ENCODE measurements at places on chromosomes 7 and 10.

DNA sequence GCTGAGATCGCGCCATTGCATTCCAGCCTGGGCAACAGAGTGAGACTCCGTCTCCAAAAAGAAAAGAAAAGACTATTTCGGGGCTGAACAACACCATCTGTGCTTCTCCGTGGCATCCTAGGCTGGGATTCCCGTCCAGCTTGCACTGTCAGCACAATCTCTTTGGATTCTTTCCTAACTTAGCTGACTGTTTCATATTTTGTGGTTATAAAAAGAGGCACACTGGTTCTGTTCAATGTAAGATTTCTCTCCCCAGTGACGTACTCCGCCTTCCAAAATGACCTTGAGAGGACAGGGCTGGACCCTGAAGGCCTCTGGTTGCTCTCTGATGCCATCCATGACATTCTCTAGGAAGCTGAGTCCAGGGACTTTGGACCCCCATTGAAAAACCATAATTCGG, 8.8 kb downstream of the ZNHIT1 start:
- no peak for DNase-seq

GRCh38 chr7:102890971-102891692, 21.7 kb upstream of the LRRC17 start:
- no peak for DNase-seq

DNA sequence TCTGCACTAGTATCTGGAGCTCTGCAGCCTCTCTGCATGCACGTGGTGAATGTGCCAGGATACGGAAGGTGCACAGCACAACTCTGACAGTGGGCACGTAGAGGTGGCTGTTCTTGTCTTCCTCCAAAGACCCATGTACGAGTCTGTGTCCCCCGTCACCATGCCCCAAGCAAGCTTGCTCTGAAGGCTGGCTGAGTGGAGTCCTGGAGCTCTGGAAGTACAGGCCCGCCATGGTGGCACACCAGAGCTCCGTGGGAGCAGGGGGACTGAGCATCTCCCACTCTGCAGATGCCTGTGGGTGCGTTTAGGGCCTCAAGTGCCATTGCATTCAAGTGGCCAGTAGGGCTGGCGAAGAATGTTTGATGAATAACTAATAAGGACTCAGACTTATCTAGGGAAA, 17.1 kb downstream of the BCCIP start:
- no peak for DNase-seq

GRCh38 chr10:1020460-1020859, 5.2 kb downstream of the IDI2 start:
- DNase-seq, result no peak

- DNase-seq, result no peak
Observed at GRCh38 chr7:120869700-120870099, 11.8 kb upstream of the TSPAN12 start.

DNA sequence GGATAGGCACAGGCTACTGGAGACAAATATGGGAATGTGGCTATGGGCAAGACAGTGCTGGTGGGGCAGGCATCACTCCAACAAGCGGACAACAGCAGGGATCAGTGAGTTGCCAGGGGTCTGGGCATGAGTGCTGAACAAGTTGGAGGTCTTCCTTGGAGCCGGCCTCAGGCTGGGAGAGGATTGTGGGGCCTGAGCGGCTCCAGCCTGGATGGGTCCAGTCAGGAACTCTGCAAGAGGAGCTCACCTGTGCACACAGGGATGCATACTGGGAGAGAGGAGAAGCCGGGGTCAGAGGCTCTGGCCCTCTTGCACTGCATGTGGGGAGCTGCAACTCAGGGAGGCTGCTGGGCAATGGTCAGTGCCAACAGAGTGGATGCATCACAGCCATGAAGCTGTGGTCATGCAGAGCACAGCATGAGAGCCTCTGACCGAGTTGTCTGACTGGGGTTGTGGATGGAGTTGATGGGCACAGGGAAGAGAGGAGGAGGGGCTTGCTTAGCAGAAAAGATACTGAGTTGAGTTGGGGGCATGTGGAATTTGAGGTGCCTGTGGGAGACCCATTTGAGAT, 204.0 kb upstream of the ZNF32 start:
- no peak for DNase-seq

- DNase-seq, result peak; percentile 14
Observed at GRCh38 chr7:112422842-112423496, 27.3 kb upstream of the IFRD1 start.

- DNase-seq, result no peak
Observed at GRCh38 chr7:28749638-28750037, 208.5 kb downstream of the TRIL start.

DNA sequence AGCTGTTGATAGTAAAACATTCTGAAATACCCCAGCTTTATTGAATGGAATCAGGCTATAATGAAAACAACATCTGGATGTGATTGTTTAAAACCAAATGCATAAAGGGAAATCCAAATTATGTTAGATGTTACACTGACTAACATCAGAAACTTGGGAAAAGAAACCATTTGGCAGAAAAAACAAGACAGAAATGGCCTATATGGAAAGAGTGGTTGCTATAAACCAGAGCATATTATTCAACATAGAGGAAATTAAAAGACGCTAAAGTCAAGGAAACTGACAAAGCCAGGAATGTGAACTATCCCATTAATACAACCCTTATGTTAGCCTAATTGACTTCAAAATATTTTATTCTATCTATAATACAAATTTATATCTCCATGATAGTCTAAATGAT, 53.0 kb upstream of the CABCOCO1 start:
- no peak for DNase-seq

DNA sequence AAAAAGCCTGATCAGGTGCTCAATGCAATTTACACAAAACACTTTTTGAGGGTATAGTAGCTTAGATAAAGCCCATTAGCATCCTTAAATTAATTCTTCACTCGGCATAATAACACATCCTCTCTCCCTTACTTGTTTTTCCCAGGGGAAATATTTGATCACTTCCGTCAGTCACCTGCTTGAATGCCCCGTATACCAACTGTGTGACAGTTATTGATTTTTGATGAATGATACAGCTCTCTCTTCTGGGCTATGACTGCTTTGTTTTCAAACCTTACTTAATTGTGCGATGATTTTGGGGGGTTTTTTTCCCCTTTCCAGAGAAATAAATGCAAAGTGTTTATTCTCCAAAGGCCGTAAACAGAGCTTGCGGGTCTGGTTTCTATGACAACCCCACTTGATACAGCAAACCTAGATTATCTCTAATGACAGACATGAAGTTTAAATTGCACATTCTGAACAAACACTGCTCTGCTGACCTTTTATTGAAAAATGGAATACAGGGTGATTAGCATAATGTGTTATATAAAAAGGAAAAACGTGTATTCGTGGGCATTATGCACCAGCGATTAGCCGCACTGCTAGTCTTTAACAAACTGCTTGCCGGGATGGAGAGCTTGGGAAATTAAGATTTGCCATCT, 78.4 kb upstream of the NANOS1 start:
- DNase-seq, result no peak

GRCh38 chr10:64601298-64601697, 1080.1 kb downstream of the REEP3 start:
- DNase-seq, result no peak

DNA sequence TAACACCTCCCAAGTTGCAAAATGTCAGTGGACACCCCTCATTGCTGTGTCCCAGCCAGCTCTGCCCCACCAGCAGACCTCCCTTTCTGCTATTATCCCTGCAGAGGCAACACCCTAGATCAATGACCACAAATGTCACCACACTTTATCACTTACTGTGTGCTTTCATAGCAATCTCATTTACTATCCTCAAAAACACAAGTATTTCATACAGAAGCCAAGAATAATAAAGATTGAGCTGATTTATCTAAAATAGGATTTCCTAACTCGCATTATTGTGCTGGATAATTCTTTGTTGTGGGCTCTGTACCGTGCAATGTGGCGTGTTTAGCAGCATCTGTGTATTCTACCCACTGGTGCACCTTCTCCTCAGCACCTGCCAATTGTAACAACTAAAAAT, 13.2 kb upstream of the ABCB5 start:
- no peak for DNase-seq

GRCh38 chr10:13291821-13292773, 7.8 kb downstream of the PHYH start:
- no peak for DNase-seq

GRCh38 chr7:35424869-35425495, 171.1 kb upstream of the TBX20 start:
- peak; percentile 65 for DNase-seq

- no peak for DNase-seq
Observed at GRCh38 chr10:63265222-63265617, 132.1 kb downstream of the NRBF2 start.

- peak; percentile 73 for DNase-seq
Observed at GRCh38 chr7:39746103-39746819, 122.9 kb downstream of the RALA start.

GRCh38 chr7:128821724-128822123, 8.5 kb upstream of the FLNC start:
- DNase-seq, result no peak

GRCh38 chr7:92705831-92706230, 115.6 kb upstream of the FAM133B start:
- no peak for DNase-seq

- DNase-seq, result peak; percentile 38
Observed at GRCh38 chr7:13990319-13990983, 985 bp upstream of the ETV1 start.

DNA sequence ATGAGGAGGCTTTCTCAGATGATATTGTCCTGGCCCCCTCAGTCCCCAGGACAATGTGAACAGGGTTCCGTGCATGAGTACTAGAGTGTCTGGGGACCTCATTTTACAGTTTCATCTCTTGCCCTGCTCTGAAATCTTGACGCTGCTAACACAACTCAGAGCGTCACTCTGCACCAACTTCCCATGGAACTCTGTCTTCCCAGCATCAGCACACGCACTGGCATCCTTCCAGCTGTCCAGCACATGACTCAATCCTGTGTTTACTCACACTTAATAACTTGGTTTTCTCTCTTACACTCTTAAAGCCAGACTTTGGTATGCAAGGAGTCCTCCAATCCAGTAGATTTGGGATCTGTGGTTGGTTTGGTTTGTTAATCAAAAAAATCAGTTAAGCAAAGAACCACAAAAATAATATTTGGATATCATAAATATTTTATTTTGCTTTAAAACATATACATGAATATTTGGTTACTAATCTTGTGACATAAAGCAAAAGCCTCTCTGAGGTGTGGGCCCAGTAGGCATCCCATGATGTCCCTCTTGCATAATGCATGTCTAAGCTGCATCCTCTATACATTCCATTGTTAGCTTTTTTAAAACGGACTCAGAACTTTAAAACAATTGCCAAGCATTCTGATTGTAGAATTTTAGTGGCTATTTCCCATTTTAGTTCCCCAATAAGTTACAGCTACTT, 131.0 kb downstream of the CXCL12 start:
- DNase-seq, result no peak

GRCh38 chr10:42646687-42647640, 8.6 kb upstream of the ZNF33B start:
- DNase-seq, result no peak

DNA sequence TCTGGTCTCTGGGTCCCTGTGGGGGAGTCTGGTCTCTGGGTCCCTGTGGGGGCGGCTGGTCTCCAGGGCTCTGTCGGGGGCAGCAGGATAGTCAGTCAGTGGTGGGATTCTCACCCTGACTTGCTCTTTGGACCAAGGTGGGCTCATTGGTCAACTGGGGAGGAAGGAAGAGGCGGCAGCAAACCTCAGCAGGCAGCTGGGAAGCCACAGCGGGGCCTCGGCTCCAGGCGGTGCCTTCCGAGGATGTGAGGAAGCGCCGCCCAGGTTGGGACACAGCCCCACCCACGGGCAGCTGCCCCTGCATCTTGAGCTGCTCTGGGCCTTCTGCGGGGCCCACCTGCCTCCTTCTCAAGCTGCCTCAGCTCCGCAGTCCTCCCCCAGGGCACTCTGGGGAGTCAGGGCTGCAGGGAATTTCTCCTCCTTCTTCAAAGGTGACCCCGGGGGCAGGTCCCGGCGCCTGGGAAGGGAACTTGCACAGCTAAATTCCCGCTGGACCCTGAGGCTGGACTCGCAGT, 20.4 kb upstream of the KNDC1 start:
- no peak for DNase-seq

GRCh38 chr7:156496363-156496769, 144.2 kb upstream of the RNF32 start:
- DNase-seq, result no peak

GRCh38 chr10:24777196-24777595, 53.5 kb upstream of the ARHGAP21 start:
- no peak for DNase-seq

DNA sequence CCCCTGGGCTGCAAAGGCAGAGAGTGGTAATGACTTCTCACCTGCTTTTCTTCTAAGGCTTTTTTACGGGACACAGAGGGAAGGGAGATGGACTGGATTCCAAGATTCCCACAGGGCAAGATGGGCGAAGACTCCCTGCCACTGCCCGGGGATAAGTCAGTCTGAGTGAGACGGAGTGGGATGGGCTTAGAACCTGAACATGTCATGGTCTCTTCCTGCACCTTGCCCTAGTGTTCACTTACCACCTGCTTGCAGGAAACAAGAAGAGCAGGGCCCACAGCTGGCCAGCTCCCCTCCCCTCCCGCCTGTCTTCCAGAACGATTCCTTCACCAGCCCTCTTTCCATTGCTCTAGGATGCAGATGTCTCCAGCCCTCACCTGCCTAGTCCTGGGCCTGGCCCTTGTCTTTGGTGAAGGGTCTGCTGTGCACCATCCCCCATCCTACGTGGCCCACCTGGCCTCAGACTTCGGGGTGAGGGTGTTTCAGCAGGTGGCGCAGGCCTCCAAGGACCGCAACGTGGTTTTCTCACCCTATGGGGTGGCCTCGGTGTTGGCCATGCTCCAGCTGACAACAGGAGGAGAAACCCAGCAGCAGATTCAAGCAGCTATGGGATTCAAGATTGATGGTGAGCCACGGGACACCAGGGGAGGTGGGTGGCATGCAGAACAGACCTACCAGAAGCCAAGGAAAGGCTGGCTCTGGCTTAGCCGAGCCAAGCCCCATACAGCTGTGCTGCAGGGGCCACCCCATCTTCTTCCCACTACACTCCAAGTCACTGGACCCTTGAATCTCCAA, 1.3 kb downstream of the SERPINE1 start:
- DNase-seq, result no peak

GRCh38 chr10:60806921-60807320, 28.6 kb downstream of the CDK1 start:
- DNase-seq, result no peak

- peak; percentile 20 for DNase-seq
Observed at GRCh38 chr10:18658271-18659124, 733 bp upstream of the ARL5B start.

GRCh38 chr10:6581778-6582228, 1.7 kb upstream of the PRKCQ start:
- no peak for DNase-seq

DNA sequence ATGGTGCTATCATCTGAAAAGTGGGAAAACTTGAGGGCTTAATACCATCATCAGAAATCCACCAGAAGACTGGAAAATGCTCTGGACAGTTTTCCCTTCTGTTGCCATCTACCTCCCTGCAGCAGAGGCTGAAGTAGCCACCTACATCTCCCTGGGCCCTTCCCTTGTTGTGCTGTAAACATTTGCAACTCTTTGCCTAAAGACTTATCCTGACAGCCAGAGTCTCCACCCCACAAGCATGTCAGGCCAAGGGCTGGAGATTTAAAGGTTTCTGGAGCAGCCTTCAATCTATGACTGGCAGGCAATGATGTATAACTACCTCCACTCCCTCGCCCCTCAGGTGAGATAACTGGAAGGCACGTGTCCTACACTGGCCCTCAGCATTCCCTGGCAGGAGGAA, 29.7 kb upstream of the INMT start:
- DNase-seq, result no peak

All from GM13976 (cell line).